GF-D8 (cell line): ENCODE measurements at places on chromosomes 5 and 9.

DNA sequence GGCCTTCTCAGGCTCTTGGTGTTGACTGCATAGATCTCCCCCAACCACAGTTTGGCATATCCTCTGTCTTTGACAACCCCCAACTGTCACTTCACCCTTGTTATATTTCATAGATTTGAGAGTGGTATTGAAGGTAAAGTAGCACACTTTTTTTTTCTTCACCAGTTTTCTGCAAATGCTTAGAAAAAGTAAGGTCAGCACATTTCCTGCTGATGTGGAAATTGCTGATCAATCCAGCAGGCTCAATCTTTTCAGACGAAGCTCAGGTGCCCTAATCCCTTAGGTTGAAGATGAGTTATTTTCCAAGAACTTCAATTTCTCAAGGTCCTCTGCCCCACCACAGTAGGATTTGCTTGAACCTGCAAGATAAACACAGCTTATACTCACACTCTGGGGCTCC lies 38.5 kb upstream of the ANKRD31 start:
- no peak for DNase-seq

- DNase-seq, result no peak
Measured at GRCh38 chr5:157721159-157721558, 10.1 kb upstream of the THG1L start.

- no peak for DNase-seq
Measured at GRCh38 chr5:172731680-172732074, 39.3 kb downstream of the DUSP1 start.

DNA sequence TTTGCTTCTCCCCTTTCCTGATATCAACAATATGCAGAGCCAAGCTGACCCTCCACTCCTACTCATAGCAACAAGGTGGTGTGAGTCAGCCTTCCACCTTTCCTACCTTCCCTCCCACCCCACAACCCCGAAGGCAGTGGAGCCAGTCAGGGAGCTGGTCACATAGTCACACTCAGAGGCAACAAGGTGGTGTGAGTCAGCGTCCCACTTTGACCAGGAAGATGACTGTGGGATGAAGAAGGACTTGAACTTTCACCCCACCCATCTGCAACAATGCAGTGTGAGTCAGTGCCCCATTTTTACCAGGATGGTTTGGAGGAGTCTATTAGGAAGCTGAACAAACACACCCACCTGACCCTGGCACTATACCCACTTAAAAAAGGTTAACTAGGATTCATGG lies 30.1 kb upstream of the ZNF782 start:
- no peak for DNase-seq

- DNase-seq, result no peak
Measured at GRCh38 chr5:82295959-82296531, 17.9 kb upstream of the RPS23 start.

- DNase-seq, result no peak
Measured at GRCh38 chr5:148924817-148925216, 98.4 kb downstream of the ADRB2 start.

DNA sequence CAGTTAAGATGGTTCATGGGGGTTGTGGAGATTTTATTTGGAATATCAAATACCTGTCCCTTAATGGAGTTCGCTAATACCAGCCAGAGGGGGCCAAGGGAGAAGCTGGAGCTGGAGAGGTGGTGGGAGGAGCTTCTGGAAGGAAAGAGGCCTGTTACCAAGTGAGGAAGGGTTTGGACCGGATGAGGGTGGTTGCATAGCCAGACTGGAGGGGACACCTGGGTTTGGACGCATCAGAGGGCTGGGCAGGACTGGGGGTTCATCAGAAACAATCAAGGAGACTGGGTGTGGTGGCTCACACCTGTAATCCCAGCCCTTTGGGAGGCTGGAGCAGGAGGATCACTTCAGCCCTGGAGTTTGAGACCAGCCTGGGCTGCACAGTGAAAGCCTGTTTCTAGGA lies 111.8 kb upstream of the IER5L start:
- no peak for DNase-seq
